ENCODE measurements at places on chromosomes 7 and 10.

GRCh38 chr10:130994845-130995244, 316.7 kb downstream of the TCERG1L start:
- DNase-seq: no peak

GRCh38 chr10:32962521-32962920, 4.5 kb upstream of the ITGB1 start:
- no peak for DNase-seq

GRCh38 chr10:71023704-71024283, 135.4 kb upstream of the PCBD1 start:
- no peak for DNase-seq

DNA sequence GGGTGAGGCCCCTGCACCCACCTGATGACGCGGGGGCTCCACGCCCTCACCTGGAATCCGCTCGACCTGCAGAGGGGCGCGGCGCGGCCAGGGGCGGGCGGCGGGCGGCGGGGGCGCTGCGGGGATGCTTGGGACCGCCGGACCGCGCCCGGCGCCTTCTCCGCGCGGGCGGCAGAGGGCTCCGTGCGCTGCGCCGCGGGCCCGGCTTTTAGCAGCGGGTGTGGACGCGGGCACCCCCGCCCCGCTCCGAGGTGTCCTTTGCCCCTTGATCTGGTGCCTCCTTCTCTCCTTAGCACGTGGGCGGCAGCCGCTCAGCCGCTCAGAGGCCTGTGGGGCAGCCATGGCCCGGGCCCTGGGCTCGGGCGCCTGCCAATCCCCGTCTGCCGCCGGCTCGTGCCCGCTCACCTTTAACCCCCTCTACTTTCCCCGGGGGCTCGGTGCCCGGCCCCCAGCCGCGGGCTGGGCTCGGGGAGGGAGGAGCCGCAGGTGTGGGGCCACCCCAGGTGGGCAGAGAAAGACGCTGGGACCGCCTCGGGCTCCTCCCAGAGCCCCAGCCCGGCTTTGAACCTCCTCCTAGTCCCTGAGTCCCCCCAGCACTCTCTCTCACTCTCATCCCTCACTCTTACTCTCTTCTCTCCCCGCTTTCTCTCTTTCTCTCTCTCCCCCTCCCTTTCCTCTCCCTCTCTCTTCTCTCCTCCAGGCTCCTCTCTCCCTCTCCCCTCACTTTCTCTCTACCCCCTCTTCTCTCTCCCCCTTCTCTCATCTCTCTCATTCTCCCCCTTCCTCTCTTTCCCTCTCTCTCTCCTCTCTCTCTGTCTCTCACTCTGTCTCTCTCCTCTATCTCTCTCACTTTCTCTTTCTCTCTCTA, 19.7 kb upstream of the VPS37D start:
- peak; percentile 12 for DNase-seq

DNA sequence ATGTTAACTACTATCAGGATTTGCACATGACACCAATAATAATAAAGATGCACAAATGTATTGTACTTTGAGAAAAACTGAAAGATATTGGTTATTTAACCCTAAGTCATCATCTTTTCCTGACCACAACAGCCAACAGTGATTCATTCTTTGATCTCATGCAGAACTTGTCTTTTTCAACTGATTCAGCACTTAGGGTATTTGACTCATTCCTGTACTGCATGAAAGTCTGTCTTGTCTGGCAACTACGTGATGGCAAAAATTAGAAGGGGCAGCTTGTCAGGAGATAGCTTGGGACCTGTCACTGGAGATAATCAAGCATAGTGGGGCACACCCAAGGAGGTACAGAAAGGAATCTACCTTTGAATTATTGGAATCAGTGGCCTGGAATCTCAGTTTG, 77.8 kb upstream of the LRRC17 start:
- peak; percentile 63 for DNase-seq

DNA sequence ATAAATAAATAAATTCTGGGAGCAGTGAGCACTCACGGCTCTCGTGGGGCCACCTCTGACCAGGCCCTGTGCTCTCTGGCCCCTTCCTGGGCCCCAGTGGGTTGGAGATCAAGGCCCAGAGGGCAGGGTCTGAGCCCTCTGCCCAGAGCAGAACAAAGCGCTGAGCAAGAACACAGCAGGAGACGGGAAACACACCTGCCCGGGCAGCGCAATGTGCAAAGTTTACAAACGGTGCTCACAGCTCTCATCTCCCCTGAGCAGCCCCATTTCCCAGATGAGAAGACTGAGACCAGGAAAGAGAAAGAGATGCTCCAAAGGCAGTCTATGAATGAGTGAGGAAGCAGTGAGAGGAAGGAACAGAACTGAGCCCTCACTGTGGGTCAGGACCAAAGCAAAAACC, 3.0 kb downstream of the METTL27 start:
- DNase-seq: no peak

DNA sequence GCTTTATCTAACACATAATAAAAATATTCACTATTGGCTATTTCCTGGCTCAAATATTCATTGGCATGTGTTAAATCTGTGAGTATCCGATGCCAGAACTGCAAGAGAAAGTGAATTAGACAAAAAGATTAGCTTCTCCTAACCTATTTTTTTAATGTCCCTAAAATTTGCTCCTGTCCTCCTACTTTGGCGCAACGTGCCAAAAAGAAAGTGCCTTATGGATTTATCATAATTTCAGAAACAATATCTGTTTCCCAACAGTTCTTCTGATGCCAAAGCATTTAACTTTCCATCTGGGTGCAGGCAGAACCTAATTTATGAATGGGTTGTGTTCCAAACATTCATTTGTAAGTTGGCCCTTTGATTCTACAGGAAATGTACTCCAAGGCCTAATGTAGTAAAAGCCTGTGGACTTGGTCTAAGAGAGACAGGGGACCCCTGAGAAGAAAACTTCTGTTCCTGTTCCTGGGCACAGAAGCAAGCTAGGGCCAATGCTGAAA, 15.4 kb downstream of the PIP4K2A start:
- no peak for DNase-seq

GRCh38 chr10:101060036-101060950, 1.5 kb upstream of the KAZALD1 start:
- peak; percentile 77 for DNase-seq

GRCh38 chr10:58797356-58797755, 284.7 kb downstream of the BICC1 start:
- DNase-seq: no peak

GRCh38 chr7:50637725-50638643, 72.8 kb upstream of the DDC start:
- DNase-seq: no peak

DNA sequence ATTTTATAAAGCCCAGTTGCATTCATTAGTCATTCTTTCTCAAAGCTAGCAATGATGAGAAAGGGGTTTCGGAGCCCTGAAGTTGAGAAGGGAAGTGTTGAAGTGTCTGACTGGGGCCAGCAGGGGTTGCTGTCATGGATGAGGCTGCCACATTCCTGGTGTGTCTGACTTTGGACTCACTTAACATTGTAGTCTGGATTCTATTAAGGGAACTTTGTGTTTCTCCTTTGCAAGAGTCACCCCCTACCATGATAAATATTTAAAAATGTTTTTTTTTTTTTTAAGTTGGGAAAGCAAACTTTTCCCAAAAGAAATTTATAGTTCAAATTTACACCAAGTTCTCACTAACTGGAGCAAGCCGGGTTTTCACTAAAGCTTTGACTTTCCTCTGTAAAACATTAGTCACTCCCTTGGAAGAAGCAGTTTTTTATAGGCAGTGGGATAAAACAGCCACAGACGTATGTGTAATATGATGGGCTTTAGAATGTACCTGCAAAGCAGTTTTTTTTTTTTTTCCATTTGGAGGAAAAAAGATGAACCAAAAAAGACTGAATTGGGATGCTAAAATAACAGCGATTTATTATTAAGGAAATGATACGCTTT, 243.6 kb downstream of the TWIST1 start:
- no peak for DNase-seq

DNA sequence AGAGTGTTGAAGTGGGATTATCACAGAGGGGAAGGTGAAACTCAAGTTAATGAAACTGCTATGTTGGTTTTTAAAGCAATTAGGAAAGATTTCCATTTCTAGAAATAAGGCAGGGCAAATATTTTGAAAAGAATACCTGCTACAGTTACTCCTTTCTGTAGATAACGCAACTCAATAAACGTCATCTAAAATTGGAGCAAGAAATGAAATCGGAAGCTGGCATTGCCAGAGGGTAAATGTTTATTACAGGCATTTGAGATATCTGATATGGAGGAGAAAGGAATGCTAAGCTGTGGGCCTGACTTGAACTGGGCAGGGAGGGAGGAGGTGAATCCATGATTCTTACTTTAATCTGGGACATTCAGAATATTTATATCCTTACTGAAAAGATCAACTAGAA, 217.0 kb upstream of the ADARB2 start:
- DNase-seq: no peak

GRCh38 chr7:26490640-26491624, 199.3 kb downstream of the SNX10 start:
- DNase-seq: no peak

Measured in T-helper 2 cell treated with Interferon-gamma antibody and Interleukin-4, amounts not matched to agents 5 μg/mL and 100 μg/mL, for 36 hours (primary cell).